ENCODE measurements at places on chromosomes 6 and 20.

GRCh38 chr20:25053255-25054031 lies 4.5 kb downstream of the ACSS1 start:
- no peak for DNase-seq

DNA sequence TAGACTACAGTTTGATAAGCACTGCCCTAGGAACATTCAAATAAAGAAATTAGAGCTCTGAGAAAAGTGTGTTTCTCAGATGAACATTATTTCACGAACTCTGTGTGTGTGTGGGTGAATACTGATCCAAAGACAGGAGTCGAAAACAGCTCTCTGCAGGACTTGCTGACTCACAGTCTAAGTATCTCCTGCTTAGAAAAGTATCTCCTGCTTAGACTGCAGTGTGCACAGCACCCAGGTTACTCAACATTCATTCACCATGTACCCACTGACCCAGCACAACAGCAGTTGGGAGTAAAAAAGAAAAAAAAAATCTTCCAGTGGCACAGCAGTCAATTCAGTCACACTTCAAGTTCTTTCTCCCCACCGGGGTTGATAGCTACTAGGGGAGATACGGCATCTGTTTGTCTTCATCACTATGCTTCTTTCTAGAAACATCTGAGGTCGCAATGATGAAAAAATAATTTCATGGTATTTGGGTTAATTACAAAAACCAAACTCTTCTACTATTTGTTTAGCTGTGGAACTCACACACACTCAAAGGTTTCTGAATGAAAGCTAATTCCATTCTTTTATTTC lies 48.0 kb downstream of the GCLC start:
- DNase-seq: no peak

DNA sequence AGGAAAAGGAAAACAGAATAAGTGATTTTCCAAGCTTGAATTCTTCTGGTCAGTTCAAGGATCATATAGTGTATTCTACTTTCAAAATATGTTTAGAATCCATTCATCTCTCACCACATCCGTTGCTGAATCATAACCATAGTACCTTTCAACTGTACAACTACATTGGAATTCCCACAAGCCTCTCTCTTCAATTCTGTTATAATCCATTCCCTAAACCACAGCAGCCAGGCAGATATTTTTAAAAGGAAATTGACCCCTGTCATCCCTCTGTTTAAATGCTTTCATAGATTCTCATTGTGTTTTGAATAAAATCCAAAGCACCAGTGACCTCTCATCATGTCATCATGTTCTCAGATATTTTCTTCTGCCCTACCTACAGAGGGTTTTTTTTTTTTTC lies 412.7 kb downstream of the GRIK2 start:
- no peak for DNase-seq

DNA sequence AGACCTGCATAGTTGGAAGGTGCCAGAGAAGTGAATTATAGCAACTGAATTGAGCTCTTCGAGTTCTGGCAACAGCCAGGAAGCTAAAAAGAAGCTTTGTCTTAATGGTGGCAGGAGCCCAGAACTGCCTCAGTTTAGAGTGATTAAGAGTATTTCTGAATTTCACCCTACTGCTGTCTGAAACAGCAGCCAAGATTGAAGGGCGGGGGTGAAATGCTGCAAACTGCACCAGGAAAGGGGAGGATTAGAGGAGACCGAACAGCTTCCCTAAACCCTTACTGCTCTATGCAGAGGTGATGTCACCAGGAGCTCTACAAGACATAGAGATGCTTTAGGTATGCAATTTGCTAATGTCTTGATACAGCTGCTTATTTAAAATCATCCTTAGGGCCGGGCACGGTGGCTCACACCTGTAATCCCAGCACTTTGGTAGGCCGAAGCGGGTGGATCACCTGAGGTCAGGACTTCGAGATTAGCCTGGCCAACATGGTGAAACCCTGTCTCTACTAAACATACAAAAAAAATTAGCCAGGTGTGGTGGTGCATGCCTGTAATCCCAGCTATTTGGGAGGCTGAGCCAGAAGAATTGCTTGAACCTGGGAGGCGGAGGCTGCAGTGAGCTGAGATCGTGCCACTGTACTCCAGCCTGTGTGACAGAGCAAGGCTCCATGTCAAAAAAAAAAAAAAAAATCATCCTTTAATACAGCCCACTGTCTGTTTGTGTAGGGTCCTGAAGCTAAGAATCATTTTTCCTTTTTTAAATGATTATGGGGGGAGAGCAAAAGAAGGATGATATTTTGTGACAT lies 91.7 kb upstream of the IYD start:
- DNase-seq: no peak

GRCh38 chr6:279341-280029 lies 12.8 kb upstream of the DUSP22 start:
- DNase-seq: no peak

DNA sequence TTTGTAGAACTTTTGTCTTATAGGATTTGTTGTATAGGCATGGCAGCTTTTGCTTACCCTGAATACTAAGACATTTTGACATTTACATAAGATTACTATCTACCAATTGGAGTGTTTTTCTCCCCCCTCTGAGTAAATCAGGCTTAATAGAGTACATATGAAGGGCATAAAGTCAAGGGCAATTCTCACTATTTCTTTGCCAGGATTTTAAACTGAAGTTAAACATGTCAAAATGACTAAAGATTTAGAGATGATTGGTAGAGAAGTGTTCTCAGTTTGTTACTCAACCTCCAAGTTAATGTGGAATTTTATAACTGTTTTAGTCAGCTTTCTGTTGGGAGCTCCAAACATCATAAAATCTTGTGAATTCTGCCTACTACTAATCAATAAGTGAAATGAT lies 157.8 kb downstream of the CDKAL1 start:
- no peak for DNase-seq

DNA sequence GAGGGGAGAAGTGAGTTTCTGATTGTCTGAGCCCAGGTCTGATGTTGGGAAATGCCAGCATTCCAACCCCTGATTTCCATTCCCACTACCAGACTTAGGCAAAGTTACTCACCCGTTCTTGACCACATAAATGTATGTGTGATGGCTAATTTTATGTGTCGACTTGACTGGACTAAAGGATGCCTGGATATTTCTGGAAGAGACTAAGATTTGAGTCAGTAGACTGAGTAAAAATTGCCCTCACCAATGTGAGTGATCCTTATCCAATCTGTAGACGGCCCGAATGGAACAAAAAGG lies 95.8 kb upstream of the TAB2 start:
- no peak for DNase-seq

DNA sequence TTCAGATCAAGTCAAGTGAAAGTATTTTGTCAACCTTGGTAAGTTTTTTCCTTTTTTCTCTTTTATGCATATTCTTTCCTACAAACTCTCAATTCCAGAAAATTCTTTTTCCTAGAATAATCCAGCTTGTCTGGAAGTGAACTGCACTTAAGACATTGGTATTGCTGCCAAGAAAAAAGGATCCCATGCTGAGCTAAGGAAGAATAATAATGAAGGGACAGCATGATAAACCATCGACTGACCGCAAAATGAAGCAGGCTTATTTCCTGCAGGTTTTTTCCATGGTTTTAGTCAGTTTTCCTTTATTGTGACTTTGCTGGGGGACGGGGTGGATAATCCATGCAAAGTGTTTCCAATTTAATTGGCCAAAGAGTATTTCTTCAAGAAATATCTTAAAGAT lies 857.6 kb upstream of the SLC35B3 start:
- DNase-seq: no peak

DNA sequence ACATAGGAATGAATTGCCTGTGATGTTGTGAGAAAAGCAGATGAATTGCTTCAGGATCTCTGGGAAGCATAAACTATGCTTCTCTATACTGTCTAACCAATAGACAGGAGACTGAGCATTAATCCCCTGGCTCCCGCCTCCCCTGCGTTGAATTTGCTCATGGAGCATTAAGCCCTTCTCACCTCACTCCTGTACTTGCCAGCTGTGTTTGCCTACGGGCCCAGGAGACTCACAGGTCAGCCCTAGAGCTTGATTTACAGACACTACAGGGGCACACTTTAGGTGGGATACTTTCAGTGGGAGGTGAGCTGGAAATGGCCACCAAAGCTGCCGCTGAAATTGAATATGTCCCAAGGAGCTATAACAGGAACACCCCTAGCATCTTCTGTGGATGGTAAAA lies 418.7 kb downstream of the CBLN4 start:
- no peak for DNase-seq

DNA sequence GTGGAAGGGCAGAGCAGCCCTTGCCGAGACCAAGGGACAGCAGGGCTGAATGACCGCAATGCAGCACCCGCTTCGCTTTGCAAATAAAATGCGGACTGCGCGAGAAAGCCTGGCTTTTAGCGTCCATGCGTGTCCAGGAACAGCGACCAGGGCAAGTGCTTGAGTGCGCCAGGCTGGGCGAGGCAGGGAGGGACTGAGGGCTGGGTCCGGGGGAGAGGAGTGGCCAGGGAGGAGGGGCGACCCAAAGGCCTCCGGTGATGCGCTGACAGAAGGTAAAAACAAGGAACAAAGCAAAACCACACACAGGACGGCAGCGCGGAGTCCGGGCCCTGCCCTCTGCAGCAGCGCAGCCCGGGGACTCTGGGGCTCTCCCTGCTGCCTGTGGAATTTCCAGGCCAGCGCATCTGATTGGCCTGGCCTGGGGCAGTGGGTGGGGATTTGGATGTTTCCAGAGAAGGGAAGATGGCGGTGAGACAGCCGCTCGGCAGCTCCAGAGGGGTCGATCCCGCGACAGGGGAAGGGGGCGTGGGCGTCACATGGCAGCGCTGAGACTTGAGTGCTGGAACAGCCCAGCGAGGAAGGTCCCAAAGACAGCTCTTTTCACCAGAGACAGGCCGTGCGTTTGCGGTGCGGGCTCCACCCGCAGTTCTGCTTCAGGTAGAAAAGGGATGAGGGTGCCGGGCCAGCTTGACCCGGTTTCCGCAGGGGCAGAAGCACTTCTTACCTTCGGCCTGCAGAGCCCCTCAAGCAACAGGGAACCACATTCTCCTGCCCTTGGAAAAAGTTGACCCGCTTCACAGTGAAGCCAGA lies 51.8 kb downstream of the SSR1 start:
- no peak for DNase-seq

GRCh38 chr20:48187851-48188250 lies 402.6 kb upstream of the SULF2 start:
- no peak for DNase-seq

DNA sequence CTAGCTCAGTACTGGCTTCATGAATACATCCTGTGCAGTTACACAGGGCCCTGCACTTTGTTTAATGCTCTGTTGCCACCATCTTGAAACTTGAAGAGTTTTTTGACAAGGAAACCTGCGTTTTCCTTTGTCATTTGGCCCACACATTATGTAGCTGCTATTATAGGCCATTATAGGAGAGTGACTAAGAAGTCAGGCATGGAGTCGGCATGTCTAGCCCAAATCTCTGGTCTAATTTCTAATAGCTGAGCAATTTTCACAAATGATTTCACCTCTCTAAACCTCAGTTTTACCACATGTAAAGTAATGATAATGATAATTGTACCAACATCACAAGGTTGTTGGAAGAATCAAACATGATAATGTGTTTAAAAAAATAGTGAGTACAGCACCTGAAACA lies 67.1 kb upstream of the MYLIP start:
- DNase-seq: no peak

GRCh38 chr6:22448291-22448711 lies 121.1 kb upstream of the HDGFL1 start:
- no peak for DNase-seq

GRCh38 chr6:155881826-155882526 lies 426.3 kb upstream of the NOX3 start:
- DNase-seq: no peak

DNA sequence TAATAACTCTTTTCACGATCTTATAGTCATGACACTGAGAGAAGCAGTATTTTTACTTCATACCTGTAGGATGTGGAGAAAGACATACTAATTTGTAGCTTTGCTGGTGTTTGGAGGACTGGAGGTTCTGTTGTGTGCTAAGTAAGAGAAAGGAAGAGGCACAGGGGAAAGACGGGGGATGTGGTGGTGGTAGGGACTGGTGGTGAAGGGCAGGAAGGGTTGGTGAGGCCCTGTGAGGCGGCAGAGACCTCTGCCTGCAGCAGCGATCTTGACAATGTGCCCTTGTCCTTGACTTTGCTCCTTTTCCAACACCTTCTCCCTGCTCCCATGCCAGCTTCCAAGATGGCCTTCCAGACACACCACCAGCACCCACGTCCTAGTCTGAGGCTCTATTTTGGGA lies 32.6 kb upstream of the MPC1 start:
- DNase-seq: no peak

DNA sequence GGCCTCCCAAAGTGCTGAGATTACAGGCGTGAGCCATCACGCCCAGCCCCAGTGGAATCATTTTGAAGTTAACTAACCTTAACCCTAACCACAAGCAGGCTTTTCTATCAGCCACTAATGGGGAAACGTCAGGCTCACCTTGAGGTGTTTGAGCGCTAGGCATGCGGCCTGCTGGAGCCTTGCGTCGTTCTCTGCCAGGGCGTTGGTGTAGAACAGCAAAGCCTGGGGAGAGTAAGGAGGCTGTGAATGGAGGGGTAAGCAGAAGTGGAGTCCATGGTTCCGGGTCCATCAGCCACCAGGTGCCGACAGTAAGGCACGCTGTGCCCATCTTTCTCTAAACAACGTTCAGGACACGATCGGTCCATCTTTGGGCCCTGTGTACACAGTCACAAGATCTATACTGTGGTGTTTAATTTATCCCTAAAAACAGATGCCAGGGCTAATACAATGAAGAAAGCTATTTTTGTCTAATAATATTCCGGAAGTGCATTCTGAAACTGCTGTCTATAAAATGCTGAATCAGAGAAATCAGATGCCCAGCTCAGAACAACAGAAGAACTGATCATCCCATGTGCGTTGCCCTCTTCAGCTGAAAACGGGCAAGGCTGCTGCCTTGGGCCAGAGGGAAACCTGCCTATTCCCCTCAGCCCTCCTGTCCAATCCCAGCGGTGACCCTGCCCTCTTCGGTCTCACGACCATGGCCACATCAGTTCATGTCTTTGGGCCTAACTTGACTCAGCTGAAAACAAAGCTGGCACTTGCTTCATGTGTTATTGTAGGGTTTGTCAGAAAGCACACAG lies 79.6 kb downstream of the PTPN1 start:
- no peak for DNase-seq

GRCh38 chr20:45823949-45824835 lies 2.9 kb downstream of the TNNC2 start:
- peak; percentile 14 for DNase-seq

GRCh38 chr6:4687989-4688947 lies 87.9 kb upstream of the CDYL start:
- no peak for DNase-seq

- DNase-seq: no peak
These were observed 1.5 kb downstream of the TFAP2A start for GRCh38 chr6:10413262-10413849.

- no peak for DNase-seq
These were observed 10.6 kb upstream of the FAM8A1 start for GRCh38 chr6:17589406-17590096.

- no peak for DNase-seq
These were observed 48.5 kb upstream of the PDYN start for GRCh38 chr20:2042400-2042799.

All from stimulated activated CD4-positive, alpha-beta T cell treated with anti-CD3 and anti-CD28 coated beads, Interleukin-1b, Interleukin-23, amount 100 ng/mL, for 1 hour (primary cell).